ENCODE measurements at places on chromosomes 11 and 22. TPM values are rescaled to one million over a fixed set of nuclear protein-coding genes. Genes with fewer than 3 reads are reported as not detected.

DNA sequence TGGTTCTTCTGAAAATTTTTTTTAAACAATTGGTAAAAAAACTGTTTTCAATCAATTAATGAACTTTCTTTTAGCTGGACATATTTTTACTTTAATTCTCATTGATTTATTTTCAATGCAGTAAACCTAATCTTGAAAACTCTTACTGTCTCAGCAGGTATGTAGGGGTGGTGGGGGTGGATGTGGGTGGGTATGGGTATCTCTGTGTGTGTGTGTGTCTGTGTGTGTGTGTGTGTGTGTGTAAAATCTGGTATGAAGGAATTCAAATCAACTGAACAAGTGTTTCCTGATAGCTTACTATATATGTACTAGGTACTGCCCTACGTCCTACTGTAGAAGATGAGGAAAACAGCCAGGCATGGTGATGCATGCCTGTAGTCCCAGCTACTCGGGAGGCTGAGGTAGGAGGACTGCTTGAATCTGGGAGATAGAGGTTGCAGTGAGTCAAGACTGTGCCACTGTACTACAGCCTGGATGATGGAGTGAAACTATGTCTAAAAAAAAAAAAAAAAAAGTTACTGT lies 75.5 kb downstream of the MRTFA start:
- no peak for DNase-seq

Gene P2RX6
- not detected for total RNA-seq

GRCh38 chr22:28958611-28959010 lies 75.2 kb downstream of the ZNRF3 start:
- DNase-seq = no peak

DNA sequence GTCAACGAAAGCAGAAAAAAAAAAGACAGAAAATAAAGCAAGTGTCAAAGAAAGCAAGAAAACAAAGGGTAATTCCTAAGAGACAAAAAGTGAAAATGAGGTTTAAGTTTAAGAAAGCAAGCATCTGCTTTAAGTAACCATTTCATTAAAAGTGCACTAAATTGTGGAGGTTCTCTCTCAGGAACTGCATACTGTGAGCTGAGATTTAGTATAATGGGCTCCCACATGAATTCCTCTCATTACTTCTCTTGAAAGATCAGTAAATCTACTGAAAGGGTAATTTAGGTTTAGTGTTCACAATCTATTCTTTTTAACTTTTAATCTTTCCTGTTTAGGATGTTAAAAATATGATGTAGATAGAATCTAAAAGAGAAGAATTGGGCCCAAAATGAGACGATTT lies 465.3 kb upstream of the ARHGAP42 start:
- no peak for DNase-seq

Gene KCNJ1
- total RNA-seq = not detected

GRCh38 chr22:35749808-35750207 lies 32.1 kb downstream of the APOL5 start:
- DNase-seq = no peak

DNA sequence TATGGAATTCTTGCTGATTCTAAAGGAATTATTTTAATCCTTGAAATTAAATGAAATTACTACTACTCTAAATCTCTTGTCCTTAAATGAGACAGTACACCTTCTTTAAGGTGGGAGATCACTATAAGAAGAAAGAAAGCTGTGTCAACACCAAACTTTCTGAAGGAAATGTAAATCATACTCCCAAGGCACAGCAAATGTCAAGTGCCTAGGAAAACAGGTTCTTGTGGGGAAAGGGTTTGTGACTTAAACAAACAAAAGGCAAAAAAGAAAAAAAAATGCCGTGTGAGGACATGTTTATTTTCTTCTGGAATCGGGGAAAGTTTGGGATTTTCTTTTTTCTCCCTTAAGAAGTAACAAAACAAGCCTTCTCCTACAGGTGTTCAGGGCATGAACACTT lies 745.1 kb downstream of the DLG2 start:
- DNase-seq = no peak

DNA sequence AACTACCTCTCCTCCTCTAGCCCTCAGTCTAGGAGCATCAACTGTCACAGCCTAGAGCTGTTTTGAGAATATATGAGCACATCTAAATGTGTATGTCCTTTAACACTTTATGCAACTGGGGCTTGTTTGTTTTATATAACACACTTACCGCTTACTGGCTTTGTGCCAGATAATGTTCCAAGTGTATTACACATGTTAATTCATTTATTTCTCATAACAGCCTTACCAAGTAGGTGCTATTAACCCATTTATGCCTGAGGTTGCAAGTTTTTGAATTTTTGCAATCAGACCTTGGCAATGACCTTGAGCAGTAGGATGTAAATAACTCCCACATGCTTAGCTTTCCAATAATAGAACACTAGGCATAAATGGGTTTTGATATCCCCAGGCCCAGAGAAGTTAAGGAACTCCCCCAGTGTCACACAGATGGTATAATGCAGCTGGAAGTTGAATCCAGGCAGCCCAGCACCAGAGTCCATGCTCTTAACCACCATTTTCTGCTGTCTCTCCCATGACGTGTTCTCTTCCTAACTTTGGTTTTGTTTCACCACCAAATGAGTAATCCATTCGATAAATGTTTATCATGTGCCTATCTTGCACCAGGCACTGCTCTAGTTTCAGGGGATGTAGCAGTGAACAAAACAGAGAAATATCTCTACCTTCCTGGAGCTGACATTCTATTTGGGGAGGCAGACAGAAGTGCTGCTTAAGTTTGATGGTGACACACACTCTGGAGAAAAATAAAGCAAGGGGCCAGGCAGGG lies 23.1 kb downstream of the PRDM11 start:
- DNase-seq = no peak

Gene MCAM
- total RNA-seq = 8.0 TPM

- DNase-seq = no peak
Measured at GRCh38 chr11:116535994-116536393, 236.8 kb downstream of the BUD13 start.

Gene MRGPRX2
- not detected for total RNA-seq

Gene NCAM1
- not detected for total RNA-seq

- DNase-seq = no peak
Measured at GRCh38 chr11:126573325-126573978, 218.0 kb downstream of the ST3GAL4 start.

DNA sequence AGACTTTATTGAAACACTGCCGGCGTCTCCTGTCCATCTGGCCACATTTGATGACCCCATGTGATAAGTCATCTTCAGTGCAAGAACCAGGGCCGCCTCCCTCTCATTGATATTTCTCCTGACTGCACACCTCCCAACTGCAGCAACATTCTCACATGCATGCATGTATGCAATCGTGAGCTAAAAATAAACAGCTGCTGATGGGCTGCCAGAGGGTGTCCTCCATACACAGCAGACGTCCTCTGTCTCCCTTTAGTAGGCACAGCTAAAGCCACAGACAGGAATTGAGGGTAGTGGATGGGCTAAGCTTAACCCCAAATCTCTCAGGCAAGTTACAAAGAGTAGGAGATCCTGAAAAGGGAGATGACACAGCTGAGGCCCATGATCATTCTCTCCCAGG lies 106.7 kb upstream of the HSD17B12 start:
- no peak for DNase-seq

GRCh38 chr11:32109592-32109991 lies 18.7 kb downstream of the RCN1 start:
- no peak for DNase-seq

DNA sequence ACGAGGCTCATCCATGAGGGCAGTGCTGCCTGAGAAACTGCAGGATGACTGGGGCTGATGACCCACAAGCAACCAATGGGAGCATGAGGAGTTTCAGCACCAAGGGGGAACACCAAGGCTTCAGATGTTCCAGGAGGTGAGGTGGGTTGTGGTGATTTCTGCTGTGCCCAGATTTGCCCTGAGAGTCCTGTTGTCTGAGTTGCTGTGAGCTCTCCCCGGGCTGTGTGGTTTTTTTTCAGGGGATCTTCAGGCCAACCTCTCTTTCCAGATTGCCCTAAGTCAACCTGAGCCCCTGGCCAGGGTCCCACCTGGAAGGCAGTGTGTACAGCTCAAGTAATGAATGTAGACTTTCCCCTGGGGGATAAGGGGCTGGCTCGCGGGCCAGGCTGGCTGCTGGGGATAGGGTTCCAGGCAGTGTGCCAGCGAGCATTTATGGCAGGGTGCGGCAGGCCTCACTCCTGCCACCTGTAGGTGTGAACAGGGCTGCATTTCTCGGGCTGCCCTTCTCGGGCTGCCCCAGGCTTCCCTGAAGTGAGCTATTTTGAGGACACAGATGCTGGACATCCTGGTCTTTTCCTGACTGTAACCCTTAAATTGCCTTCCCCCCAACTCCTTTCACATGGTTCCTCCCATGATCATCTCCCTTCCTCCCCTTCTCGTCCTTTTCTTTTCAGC lies 9.8 kb downstream of the SLC22A6 start:
- peak; percentile 24 for DNase-seq

DNA sequence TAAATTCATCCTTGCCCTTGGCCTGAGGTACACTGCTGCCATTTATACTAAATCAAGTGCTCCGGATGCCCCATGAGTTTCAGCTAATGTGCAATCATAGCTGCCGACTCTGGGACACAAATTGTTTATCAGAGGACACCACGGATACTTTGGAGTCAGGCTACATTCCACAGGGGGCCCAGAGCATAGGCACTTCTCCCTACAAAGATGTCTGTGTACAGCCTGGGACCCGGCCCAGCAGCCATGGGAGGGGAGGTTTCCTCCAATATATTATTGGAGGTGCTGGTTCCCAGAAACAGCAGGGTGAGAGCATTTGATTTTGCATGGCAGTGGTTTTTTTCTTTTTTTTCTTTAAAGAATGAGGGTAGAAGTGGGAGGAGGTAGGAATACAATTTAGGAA lies 31.3 kb downstream of the HTR3B start:
- DNase-seq = no peak

DNA sequence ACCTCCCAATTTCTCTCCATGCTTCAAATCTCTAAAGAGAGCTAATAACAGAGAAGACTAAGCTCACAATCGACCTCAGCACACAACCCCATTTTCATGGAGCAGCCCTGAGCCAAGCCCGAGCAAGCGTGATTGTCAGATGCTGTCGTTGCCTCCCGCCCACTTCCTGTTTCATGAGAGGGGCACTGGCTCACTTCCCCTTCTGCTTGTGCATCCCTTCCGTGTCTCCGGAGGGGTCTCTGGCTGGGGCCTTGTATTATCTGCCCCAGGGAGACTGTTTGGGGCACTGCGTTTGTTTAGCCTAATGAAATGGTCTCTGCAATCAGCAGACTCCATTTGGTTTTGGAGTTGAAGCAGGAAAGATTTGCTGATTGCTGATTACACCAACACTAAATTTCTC lies 181.3 kb upstream of the SEZ6L start:
- peak; percentile 19 for DNase-seq

GRCh38 chr11:88544656-88545280 lies 207.2 kb upstream of the CTSC start:
- DNase-seq = no peak
